DND-41 (cell line): ENCODE measurements at places on chromosomes 2 and 18.

DNA sequence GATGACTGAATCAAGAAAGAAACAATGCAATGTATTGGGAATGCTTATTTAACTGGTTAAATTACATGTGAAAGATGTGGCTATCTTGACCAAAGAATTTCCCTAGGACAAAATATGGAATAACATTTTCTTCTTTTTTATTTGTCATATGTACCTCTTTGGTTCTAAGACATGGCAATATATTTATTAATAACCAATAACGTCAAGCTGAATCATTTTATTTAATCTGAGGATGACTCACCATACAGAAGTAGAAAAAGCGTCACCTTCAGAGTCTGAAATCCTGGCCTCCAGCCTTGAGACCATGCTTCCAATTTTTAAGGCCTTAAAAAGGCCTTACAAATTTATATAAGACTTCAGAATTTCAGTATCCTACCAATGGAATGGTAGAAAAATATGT is 1464.9 kb downstream of the SUCLG1 start:
- no peak for DNase-seq

DNA sequence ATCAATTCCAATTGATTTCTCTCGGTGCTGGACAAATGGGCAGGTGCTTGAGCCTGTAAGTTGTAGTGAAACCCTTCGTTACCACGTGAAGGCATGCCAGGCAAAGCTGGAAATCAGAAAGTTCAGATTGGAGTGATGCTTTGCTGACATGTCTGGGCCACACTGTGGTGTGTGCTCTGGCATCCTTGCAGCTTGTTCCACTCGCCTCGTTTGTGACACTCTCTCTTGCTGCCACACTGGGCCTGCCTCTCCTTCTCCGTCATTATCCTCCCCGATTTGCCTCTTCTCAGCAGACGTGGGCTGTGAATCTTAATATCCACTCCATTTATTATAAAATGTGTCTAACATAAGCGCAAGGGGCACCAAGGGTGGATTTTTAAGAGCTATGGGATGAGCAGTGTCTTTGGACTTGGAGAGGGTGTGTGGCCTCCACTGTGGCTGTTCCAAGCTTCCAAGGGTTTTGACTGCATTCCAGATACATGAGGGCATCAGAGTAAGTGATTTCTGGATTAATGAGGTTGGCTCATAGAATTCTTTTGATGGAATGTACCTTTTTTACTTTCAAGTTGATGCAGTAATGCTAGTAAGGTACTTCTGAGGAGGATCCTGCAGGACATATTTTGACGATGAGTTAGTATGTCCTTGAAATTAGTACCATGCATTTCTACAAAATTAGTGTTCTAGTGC is 238.8 kb downstream of the TPGS2 start:
- no peak for DNase-seq

DNA sequence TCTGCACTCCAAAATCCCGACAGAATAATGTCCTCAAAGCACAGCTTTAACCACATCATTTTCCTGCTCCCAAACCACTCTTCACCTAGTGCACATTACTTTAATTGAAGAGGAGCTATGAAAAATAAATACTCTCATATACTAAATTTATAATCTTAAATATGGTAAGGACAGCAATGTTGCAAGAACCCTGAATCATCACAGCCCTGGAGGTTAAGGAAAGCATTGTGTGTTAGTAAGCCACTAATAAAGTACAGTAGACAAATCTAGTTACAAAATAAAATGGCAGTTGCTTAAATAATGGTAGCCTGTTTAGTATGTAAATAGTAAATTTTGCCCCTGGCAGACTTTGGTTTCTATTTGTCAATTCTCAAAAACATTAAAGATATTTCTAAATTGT is 27.0 kb upstream of the CCDC178 start:
- DNase-seq = no peak

DNA sequence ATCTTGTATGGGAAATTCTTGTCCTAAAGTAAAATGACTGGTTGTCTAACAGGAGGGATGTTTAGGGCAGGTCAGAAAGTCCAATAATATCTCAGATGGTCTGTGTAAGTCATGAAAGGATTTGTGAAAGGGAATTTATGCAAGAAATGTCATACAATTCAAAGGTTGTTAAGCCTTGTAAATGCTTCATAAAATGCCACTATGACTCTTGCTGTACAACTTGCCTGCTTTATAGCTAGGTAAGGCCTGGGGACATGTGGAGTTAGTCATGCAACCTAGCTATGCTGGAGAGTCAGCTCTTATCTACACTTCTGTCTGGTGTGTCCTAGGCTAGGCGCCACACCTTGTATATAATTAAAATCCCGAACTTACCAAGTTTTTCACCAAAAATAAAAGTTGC is 36.9 kb upstream of the VWA3B start:
- no peak for DNase-seq

DNA sequence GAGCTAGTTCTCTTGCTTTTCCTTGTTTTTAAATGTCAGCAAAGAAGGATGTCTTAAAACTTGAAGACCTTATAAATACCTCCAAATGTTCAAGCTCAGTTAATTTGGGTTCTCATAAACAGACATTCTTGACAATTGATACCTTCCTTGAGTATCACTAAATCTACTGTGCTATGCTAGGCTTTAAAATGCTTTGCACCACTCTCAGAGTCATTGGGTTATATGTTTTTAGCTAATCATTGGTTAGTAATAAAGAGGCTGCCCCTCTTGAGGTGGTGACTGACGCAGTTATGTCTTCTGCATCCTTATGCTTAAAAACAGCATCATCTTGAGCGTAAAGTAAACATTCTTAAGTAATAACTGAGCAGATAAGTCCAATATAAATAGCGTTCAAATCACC is 276.0 kb downstream of the AGPS start:
- DNase-seq = no peak

DNA sequence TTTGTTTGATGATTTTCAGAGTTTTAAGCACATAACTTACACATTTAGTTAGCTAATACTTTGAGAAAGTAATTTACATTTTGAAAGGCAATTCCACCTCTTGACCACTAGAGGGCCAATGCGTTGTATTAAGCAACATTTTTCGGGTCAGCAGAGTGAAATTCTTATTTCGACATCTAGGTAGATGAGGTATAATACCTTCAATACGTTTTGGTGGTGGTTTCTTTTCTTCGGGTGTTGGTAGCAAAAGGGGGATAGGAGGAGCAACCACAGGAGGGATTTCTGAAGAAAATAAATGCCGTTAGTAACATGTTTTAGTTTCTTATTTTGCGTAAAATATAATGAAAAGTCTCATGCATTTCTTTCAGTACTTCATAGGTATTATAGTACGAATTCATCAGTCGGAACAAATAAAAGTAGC is 106.3 kb downstream of the TTN start:
- DNase-seq = no peak
